Lung (tissue), 17 donors: ENCODE measurements at places on chromosomes 13 and 19. TPM values are rescaled to one million over a fixed set of nuclear protein-coding genes. Genes with fewer than 3 reads are reported as not detected.
A peak's percentile ranks its signal among the peaks of the same experiment; 100 is the strongest.

TSKS gene
- total RNA-seq: 0.23 TPM

CCDC70 gene
- not detected for total RNA-seq

CGB3 gene
- total RNA-seq: not detected

LILRB3 gene
- 23.0 TPM for total RNA-seq

DNA sequence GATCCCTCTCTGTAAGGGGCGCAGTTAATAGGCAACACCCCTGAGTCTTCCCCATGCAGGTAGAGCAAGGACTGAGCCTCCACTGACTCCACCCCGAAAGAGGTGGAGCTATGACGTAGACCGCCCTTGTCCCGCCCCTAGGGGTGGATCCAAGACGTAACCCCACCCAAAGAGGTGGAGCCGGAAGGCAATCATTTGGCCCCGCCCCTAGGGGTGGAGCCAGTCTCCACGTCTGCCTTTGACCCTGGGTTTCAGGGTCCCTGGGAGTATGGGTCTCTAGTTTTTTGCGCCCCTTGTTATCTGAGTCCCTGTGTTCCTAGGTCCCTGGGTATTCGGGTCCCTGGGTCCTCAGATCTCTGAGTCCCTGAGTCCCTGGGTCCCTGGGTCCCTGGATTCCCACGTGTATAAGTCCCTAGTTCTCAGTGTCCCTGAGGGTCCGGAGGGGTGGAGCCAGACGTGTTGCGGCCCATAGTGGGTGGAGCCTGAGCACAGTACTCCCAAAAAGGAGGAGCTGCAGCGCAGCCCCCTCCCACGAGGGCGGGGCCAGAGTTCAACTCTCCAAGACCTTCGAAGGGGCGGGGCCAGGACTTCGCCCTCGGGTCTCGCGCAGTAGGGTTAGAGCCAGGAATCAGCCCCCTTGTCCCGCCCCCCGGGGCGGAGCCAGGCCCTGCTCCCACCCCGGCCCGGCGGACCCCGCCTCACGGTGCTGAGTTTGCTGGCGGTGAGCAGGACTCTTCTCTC, 5.3 kb downstream of the DENND1C start:
- peak; percentile 71 for DNase-seq

DNA sequence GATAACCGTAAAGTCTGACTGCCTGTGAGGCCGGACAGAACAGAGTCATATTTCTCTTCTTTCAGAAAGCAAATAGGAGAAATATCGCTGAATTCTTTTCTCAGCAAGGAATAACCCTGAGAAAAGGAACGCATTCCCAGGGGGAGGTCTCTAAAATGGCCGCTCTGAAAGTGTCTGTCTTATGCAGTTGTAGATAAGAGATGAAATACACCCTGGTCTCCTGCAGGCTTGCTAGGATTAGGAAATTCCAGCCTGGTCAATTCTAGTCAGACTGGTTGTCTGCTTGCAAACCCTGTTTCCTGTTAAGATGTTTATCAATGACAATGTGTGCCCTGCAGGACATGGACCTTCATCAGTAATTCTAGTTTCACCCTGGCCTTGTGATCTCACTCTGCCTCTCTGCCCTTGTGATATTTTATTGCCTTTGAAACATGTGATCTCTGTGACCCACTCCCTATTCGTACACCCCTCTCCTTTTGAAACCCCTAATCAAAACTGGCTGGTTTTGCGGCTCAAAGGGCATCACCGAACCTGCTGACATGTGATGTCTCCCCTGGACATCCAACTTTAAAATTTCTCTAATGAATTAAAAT, 934.8 kb upstream of the SPRY2 start:
- no peak for DNase-seq

GRCh38 chr19:17441241-17442021, 7.0 kb downstream of the TMEM221 start:
- peak; percentile 30 for DNase-seq

DNA sequence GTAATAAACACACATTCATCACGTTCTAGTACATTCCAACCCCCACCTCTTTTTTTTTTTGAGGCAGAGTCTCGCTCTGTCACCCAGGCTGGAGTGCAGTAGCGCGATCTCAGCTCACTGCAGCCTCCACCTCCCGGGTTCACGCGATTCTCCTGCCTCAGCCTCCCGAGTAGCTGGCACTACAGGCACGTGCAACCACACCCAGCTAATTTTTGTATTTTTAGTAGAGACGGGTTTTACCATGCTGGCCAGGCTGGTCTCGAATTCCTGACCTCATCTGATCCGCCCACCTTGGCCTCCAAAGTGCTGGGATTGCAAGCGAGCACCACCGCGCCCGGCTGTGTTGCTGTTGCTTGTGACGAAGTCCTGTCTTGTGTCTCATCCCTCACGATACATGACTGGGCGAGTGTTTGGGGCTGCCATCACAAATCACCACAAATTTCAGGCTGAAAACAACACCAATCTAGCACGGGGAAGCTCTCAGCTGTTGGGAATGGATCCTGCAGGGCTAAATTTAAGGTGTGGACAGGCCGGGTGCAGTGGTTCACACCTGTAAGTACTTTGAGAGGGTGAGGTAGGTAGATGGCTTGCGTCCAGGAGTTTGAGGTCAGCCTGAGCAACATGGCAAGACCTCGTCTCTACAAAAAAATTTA, 15.7 kb downstream of the MOB3A start:
- DNase-seq: no peak

GRCh38 chr13:101977475-101977874, 424.4 kb downstream of the FGF14 start:
- no peak for DNase-seq

GRCh38 chr13:50679321-50679720, 164.2 kb downstream of the DLEU7 start:
- DNase-seq: no peak
